ENCODE measurements at places on chromosomes 12 and 14.

DNA sequence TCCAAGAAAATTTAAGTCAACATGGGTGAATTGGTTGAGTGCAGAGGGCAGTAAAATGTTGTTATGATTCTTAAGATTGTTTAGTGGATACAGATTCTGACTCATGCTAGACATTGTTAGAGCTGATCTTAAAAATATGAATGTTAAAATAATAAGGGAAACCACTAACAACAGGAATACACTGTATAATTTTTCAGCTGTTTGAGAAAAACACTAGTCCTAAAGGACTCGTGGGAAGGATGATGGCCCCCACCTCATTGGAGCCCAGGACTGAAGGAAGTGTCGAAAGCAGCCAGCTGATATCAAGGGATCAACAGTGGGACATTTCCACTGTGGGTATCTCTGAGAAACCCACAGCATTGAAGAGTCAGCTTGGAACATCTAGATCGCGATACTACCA, 82.9 kb upstream of the SCAF11 start:
- no peak for DNase-seq

DNA sequence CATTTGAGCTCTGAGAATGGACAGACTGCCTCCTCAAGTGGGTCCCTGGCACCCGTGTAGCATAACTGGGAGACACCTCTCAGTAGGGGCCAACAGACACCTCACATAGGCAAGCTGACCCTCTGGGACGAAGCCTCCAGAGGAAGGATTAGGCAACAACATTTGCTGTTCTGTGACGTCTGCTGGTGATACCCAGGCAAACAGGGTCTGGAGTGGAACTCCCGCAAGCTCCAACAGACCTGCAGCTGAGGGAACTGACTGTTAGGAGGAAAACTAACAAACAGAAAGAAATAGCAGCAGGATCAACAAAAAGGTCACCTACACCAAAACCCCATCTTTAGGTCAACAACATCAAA, 69.6 kb downstream of the CEP83 start:
- no peak for DNase-seq

GRCh38 chr14:105857220-105857825, 330.9 kb downstream of the TMEM121 start:
- no peak for DNase-seq

- DNase-seq = no peak
These were observed 64.5 kb downstream of the KCNA1 start for GRCh38 chr12:4974217-4974616.

Measured in T-helper 2 cell treated with Interferon-gamma antibody and Interleukin-4, amounts not matched to agents 5 μg/mL and 100 μg/mL, for 36 hours (primary cell).